ENCODE measurements at places on chromosomes 13 and 19.

GRCh38 chr13:36297366-36298338 is at the start of gene CCDC169:
Gene CCDC169, minus strand, starts transcription at chr13:36297814. Its CDS starts 95 bp downstream, at chr13:36297719.
- DNase-seq = peak; percentile 75

DNA sequence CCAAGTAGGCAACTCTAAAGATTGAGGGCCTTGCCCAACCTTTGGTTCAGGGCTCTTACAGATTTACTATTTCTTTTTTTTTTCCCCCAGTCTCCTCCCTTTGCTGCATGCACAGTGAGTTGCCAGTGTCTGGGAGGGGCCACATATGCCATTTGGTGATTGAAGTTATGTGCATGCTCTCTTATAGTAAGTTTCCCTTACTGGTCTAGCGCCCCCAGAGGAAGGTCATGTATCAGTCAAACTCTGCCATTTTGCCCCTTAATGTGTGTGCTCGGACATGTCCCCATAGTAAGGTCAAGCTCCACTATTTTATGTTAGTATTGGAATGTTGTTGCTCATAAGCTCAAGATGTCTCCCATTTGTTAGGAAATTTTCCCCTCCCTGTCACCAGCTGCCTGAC is 1138.0 kb upstream of the SLC10A2 start:
- DNase-seq = no peak

- no peak for DNase-seq
Measured at GRCh38 chr19:38375748-38376147, 1.4 kb downstream of the PSMD8 start.

DNA sequence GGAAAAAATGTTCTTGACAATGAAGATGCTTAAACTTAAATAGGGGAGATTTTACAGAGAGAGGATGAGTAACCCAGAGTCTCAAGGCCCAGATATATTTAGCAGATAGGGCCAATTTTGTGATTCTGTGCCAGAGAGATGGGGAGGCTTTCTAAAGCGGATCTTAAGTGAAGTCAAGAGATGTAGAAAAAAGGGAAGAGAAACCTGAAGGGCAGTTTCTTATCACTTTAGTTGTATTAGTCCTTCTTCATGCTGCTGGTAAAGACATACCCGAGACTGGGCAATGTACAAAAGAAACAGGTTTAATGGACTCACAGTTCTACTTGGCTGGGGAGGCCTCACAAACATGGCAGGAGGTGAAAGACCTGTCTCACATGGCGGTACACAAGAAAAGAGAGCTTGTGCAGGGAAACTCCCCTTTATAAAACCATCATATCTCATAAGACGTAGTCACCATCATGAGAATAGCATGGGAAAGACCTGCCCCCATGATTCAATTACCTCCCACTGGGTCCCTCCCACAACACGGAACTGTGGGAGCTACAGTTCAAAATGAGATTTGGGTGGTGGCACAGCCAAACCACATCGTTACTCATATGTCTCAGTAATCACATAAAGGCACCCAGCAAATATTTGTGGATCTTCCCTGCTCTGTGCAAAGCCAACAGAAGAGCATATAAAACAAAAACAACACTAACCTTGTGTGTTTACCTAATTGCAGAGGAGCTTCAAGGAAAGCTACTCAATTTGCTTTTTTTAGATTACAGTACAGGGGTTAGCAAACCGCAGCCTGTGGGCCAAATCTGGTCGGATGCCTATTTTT is 102.6 kb upstream of the MYCBP2 start:
- peak; percentile 79 for DNase-seq

- no peak for DNase-seq
Measured at GRCh38 chr13:50907781-50908180, 1.8 kb upstream of the RNASEH2B start.

DNA sequence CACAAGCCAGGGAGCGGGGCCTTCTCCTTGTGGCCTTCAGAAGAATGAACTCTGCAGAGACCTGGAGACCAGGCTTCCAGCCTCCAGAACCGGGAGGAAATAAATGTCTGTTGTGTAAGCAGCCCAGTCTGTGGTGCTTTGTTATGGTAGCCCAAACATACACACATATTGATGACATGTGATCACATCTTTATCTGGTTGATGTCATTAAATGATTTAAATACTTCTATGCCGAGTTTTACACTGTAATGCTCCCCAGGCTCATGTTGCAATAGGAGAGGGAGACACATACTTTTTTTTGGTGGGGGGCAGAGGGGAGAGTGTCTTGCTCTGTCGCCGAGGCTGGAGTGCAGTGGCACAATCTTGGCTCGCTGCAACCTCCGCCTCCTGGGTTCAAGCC is 188.0 kb upstream of the IRS2 start:
- no peak for DNase-seq

DNA sequence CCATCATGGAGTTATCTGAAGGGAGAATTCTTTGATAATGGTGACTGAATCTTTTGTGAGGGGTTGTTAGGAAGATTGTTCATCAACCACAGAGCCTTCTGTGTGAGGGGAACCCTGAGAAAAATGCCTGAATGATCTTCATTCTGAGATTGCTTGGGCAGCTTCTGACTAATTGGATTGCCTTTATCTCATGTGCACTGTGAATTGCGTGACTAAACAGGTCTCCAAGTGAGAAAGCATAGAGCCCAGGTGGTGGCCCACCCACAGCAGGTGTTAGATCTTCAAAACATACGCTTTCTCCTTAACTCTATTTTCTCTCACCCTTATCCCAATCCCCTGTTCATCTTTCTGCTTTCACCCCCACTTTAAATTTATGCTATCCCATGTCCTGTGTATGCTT is 58.3 kb downstream of the DOCK9 start:
- DNase-seq = no peak

GRCh38 chr13:61406275-61406674 is 9.4 kb downstream of the PCDH20 start:
- DNase-seq = no peak

All from B cell (primary cell).